ENCODE measurements at places on chromosomes 16 and 17.
A peak's percentile ranks its signal among the peaks of the same experiment; 100 is the strongest.

DNA sequence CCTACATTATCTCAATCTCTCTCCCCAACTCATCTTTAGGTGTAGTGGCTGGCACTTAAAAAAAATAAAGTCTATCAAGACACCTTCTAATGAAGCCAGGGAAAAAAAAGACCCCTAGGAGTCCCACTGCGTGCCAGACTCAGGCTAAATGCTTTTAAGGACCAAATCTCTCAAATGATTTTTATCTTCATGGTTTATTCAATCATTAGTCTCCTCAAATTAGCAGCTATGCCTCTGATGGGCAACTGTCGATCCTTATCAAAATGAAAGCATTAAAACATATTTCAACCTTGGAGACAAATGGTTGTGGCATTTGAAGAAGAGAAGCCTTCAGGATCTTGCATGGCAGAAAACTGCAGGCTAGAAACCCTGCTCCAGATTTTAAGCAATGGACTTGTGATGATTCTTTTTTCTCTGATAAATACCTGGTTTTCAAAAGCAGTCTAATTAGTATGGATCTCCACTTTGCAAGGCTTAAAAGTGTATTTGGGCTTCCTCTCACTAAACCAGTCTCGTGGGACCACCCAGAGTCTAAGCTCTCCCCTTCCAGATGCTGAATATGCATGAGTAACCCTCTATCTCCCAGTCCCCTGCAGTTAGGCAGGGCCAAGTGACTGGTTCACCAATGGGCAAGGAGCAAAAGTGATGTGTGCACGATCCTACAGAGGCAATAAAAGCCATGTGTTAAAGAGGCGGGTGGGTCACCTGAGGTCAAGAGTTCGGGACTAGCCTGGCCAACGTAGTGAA lies 14.9 kb downstream of the ITPRIPL2 start:
- DNase-seq: no peak

- no peak for DNase-seq
These were observed 1.3 kb downstream of the SAMD14 start for GRCh38 chr17:50128441-50129352.

DNA sequence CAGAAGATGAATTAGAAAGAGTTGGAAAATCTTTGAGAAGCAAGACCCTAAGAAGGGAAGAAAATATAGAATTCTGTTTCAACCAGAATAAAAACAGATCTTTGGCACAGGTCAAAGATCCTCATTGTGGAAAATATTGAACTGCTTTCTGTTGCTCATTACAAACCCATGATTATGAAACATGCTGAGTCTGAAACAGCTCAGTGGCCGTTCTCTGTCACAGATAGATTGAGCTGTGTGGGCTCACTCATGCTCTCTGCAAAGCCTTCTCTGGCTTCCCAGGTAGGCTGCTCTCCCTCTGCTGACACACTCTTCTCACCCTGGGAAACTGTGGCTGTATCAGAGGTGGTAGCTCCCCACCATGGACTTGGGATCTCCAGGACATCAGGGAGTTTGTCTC lies 3.4 kb upstream of the KRT38 start:
- no peak for DNase-seq

- DNase-seq: no peak
These were observed 2.2 kb downstream of the PLCD3 start for GRCh38 chr17:45129940-45130680.

- DNase-seq: no peak
These were observed 13.2 kb downstream of the OMG start for GRCh38 chr17:31283841-31284240.

GRCh38 chr17:29514792-29515191 lies 52.0 kb downstream of the ABHD15 start:
- peak; percentile 21 for DNase-seq

- DNase-seq: no peak
These were observed 13.2 kb upstream of the ATP2A3 start for GRCh38 chr17:3977387-3977786.

DNA sequence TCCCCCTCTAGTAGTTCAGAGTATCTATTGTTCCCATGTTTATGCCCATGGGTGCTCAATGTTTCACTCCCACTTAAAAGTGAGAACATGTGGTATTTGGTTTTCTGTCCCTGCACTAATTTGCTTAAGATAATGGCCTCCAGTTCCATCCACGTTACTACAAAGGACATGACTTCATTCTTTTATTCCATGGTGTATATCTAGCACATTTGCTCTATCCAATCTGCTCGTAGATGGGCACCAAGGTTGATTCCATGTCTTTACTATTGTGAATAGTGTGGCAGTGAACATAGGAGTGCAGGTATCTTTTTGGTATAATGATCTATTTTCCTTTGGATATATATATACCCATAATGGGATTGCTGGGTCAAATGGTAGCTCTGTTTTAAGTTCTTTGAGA lies 169.2 kb upstream of the TBX2 start:
- DNase-seq: no peak

- no peak for DNase-seq
These were observed 16.1 kb downstream of the TIMM22 start for GRCh38 chr17:1012823-1013728.

Measured in fibroblast of lung (primary cell).